IMR-90 (cell line): ENCODE measurements at places on chromosomes 11 and 22. TPM values are rescaled to one million over a fixed set of nuclear protein-coding genes. Genes with fewer than 3 reads are reported as not detected.
A peak's percentile ranks its signal among the peaks of the same experiment; 100 is the strongest.

Gene CSF2RB
- total RNA-seq: not detected in 2 replicates

Gene ANKK1
- not detected in 2 replicates for total RNA-seq

Gene PATE2
- total RNA-seq: under 0.01 TPM in 1 of 2 replicates, not detected in the other

Gene BATF2
- total RNA-seq: 0.36 and 0.56 TPM in 2 replicates

Gene SDF2L1
- 18.8 and 25.0 TPM in 2 replicates for total RNA-seq

Gene OR51I1
- not detected in 2 replicates for total RNA-seq

- DNase-seq: peak; percentile 90
These were observed 7.5 kb downstream of the FREY1 start for GRCh38 chr11:45899448-45900174.

GRCh38 chr11:32172848-32173834 is 82.3 kb downstream of the RCN1 start:
- DNase-seq: peak; percentile 68

- DNase-seq: no peak
These were observed 133.1 kb downstream of the MICAL2 start for GRCh38 chr11:12243486-12243885.

DNA sequence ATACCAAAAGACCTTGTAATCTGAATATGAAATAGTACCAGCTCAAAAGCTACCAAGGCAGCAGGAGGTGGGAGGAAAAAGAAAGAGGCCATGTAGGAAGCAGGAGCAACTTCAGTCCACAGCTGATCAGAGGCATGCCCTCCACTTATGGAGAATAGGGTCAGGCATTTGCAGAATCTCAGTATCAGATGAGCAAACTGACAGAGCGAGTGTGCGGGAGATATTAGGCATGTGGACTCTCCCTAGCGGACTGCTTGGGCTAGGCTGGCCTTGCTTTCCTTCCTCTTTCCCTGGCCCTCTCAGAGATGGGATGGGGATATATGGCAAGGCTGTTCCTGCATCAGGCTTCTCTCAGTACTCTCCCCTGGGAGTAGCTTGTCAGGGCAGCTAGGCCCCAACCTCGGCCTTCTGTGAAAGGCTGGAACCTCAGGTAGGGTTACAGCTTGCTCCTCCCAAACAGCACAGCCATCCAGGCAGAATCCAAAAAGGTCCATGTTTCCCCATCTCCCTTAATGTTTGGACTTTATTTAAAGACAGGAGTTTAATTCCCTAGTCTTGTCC is 37.0 kb downstream of the ETS1 start:
- no peak for DNase-seq

DNA sequence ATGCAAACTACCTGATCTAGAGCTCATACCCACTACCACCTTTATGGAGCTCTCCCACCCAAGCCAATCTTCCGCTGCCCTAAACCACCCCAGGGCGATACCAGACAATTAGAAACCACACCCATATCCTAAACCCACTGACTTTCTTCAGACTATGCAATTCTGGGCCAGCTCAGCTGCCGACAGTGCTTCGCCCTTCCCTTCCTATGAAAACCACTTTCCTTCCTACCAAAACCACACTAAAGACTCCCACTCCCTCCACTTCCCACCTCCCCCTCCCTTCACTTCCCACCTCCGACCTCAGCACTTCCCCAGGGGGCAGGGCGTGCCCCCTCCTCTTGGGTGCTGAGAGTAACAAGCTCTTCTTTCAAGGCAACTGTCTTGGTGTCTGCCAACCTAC is 25.1 kb downstream of the B3GAT1 start:
- DNase-seq: no peak

- DNase-seq: no peak
These were observed 40.5 kb upstream of the BIRC3 start for GRCh38 chr11:102276783-102277182.

DNA sequence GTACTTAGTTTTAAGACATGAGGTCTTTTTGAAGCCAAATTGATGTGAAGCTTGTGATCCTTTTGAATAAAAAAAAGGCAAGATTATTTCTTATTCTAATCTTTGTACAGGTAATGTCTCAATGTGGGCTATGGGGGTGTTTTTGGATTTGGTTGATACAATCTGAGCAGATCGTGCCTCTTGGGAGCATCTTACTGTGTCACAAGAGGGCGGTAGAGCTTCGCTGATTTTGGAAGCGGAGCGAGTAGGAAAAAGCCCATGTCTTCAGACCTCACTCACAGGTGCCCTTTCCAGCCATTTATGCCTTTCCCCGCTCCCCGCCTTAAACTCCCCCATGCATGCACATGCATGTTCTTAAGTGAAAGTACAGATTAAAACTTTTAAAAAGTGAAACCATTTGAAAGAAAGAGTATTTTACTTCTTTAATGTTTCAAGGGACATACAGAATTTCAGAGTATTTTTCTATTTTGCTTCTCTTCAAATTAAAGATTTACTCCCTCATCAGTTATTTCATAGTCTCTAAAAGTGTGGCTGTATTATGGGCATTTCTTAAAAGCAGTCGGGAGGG is 18.8 kb downstream of the DDX25 start:
- DNase-seq: peak; percentile 68

- no peak for DNase-seq
These were observed 4.4 kb downstream of the HPS5 start for GRCh38 chr11:18317551-18317950.

DNA sequence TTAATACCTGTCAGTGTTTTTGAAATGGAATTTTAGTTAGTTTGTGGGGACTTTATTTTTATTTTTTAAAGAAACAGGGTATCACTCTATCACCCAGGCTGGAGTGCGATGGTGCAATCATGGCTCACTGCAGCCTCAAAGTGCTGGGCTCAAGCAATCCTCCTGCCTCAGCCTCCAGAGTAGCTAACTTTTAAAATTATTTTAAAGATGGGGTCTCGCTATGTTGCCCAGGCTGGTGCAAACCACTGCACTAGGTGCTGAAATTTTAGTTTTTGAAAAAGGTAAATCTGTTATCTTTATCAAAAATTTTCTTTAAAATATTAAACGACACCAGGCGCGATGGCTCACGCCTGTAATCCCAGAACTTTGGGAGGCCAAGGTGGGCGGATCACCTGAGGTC is 42.6 kb downstream of the AMBRA1 start:
- no peak for DNase-seq

DNA sequence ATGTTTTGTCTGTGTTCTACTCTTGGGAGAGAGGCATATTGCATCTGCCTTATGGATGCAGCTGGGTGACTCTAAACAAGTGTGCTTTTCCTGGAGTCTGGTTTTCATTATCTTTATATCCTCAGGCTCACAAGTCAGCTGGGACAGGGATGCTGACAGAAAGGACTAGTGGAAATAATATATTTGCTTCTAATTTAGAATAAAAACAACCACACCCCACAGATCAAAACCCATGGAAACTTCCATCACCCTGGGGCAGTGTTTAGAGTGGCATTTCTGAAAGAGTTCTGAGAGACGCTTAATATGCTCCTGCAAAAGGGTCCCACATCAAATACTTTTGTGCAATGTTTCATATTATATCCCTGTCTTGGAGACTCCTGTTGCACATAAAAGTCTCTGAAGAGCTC is 20.8 kb downstream of the KCNE3 start:
- no peak for DNase-seq

- DNase-seq: no peak
These were observed 19.7 kb downstream of the GGTLC2 start for GRCh38 chr22:22663861-22664800.
